ENCODE measurements at places on chromosomes 2 and 18.

DNA sequence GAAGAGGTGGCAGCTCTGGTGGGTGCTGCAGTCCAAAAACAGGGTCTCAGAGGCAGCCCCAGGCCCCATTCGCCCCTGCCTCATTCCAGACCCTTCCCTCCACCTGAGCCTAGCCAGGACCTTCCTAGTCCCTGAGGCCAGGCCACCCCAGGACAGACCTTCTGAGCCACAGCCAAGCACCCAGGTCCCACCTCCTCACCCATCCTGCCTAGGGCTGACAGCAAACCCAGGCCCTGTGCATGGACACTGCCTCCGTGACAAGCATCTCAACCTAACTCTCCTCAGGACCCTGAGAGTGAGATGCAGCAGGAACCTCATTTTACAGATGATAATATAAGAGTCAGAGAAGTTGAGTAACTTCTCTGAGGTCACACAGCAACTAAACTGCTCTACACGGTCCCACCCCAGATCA is 15.5 kb downstream of the ADRA2B start:
- DNase-seq, result no peak

DNA sequence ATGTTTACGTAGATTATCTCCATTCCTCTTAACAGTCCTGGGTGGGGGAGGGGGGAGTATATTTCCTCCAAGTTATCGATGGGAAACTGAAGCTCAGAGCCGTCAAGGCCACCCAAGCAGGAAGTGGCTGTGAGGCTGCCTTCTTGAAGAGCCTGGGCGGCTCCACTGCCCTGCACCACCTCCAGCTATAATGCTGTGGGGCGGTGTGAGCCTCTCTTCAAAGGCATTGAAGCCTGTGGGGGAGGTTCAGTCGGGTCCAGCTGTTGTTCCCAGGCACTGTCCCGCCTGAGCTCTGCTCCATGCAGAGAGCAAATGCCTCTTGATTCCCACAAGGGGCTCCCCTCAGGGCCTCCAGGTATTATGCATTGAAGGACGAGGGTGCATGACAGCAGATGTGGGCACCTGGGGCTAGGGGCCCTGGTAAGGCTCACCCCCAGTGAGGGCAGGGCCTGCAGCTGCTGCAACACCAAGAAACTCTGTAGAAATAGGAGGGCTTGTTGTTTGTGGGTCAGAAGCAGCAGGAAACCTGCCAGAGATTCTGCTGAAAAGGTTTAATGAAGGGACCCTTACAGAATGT is 29.5 kb upstream of the LAPTM4A start:
- DNase-seq, result no peak

DNA sequence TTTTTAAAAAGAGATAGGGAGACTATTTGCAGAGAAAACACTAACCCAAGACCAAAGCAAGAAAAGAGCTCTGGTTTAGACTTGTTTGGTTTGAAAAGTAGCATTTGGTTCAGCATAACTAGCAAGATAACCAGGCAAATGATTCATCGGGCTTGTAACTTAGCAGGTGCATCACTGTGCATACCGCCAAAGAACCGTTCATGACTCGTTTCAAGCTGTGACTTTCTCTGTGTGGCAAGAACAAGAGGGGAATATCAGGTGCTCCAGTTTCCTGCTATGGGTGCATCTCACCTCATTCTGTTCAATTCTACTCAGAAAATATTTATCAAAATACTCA is 244.9 kb downstream of the ETAA1 start:
- DNase-seq, result peak; percentile 27

DNA sequence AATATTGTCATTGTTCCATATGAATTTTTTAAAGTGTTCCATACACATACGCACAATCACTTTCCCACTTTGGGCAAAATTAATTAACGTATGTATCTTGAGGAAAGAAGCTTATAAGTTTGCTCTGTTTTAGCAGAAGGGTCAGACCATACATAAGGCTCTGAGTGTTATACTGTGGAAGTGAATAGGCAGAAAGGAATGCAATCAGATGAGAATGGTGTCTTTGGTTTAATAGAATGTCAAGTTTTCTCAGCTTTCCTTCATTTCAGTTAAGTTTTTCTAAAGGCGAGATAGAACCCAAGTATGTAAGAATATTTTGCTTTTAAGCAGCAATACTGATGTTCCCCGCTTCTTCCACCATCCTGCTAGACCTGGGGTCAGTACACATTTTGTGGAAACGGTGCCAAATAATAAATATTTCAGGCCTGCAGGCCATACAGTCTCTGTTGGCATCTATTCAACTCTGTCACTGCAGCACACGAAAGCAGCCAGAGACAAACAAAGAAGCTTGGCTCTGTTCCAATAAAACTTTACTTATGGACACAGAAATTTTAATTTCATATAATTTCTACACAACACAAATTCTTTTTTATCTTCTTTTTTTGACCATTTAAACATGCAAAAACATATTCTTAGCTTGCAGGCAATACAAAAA is 100.6 kb downstream of the UPP2 start:
- DNase-seq, result no peak

DNA sequence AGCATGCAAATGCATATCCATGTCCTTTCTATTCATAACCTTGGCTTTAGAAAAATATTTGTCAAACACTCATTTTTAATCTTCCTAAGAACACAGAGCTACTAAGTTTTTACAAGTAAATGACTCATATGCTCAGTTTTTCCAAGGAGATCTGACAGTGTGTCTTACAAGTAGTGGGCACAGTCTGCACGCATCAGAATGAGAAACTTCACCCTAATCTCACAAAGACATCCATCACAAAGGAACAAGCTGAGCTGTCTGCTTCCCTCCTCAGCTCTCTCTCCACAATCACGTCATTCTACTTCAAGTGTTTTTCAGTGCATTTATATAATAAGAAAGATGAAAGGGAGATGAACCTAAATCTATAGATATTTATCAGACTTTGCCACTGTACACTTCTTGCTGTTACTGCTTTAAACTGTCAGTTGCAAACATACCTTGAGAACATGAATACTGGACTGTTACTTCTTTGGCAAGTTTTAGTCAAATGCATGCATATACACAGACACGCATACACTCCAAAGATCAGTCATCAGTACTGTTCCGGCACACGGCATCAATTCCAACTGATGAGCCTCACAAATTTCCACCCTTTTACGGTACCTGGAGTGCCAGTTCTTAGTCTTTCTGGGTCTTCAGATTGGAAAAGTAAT is 75.7 kb downstream of the RBMS1 start:
- peak; percentile 94 for DNase-seq

- no peak for DNase-seq
These were observed 38.2 kb downstream of the SESTD1 start for GRCh38 chr2:179226203-179226960.

GRCh38 chr2:19256121-19256601 is 102.3 kb downstream of the OSR1 start:
- DNase-seq, result peak; percentile 99

DNA sequence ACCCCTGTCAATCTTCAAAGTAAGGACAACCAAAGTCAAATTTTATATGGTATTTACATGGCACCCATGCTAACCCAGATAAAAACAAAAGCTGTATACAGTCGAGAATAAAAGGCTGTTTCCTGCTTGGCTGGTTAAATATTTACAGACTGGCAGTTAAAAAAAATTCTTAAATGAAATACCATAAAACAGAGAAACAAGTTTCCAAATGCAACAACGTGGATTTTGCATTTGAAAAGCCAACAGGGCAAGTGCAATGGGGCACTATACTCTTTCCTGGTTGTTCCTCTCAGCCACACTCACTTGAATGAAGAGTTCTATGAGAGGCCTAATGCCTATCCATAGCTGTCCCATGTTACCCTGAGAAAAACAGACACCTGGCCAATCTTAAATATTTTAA is 6.1 kb upstream of the NR4A2 start:
- DNase-seq, result no peak

DNA sequence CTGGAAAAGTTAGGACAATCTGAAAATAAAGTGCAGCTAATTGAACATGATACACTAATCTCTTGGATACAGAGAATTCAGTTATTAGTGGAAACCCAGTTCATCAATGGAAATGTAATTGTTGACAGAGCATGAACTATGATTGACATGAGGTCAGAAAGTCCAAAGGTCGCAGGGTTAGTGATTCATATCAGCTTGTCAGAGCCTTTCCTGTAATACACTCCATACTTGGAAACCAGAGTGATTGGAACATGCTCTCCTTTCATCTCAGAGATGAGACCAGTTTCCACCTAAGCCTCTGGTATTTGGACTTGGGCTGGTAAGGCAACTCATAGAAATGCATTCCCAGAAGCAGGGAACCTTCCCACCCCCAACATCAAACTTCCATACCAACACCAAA is 8.5 kb upstream of the NCKAP5 start:
- no peak for DNase-seq

GRCh38 chr2:96245609-96246390 is 20.0 kb downstream of the TMEM127 start:
- peak; percentile 71 for DNase-seq

DNA sequence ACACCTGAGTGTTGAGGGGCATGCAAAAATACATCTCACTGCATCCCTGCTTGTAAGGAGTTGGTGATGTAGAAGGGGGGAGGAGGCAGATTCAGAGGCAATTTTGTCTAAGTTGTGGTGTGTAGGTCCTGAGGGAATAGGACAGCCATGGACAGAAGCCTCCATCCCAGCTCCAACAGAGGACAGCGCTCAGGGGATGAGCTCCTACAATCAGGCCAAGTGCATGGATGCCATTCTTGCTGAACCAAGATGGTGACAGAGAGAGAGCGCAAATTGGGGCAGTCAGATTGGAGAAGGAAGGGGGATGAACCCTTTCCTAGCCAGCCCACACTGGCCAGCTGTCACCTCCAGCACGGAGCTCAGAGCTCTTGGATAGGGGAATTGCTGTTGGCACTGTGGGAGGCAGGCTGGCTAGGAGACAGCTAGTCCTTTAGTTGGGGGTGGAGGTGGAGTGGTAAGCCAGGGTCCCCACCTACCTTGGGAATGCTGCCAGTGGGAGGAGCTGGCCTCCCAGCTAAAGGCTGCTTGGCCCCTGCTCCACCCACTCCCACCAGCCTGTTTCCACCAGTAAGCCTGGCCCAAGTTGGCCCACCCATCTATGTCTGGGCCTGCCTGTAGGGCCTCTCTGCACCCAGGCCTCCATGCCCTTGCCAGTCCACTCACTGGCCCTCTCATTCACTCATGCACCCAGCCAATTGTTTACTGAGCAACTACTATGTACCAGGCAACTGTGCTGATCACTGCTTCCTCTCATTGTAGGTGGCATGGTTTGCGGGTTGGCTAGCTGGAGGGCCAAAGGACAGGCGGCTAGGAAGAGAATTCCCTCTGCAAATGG is 2.5 kb upstream of the PER2 start:
- DNase-seq, result no peak

DNA sequence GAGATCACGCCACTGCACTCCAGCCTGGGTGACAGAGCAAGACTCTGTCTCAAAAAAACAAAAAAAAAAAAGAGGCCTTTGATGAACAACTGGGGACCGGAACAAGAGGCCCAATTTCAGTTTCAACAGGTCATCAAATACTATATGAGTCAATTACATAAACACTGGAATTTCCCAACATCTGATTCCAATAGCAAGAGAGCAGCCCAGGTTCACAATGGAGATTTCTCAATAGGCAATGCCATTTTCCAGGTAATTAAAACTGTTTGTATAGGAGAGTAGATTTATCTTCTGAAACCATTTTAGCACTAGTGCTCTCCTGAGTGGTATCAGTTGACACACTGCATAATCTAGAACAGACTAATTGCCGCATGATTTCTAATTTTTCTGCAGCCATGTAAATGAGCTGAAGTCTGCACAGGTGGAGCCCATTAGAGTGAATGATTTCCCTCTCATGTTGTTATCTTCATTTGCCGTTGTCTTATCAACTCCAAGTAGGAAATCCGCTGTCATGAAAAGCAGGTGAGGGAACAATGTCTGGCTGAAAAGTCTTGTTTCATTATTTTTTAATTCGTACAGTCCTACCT is 264.1 kb upstream of the MEIS1 start:
- DNase-seq, result no peak

DNA sequence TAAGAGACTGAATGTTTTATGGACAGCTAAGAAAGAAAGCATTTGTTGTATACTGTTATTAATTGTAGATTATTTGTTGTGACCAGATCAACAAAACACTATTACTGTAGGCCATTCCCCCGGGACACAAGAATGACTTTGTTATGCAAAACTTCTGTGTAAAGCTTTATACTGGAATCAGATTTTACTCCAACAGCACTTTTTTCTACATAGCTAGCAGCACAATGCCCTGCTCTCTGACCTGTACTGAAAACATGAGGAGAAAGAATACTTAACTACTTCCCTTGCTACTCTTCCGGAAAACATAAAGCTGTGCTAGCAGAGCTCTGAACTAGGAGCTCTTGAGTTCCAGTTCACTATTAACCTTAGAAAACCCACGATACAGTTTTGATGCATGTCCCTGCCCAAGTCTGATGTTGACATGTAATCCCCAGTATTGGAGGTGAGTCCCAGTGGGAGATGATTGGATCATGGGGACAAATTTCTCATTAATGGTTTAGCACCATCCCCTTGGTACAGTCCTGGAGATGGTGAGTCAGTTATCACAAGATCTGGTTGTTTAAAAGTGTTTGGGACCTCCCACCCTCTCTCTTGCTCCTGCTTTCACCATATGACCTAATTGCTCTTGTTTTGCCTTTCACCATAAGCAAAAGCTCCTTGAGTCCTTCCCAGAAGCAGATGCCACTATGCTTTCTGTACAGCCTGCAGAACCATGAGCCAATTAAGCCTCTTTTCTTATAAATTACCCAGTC is 601.1 kb upstream of the PIK3C3 start:
- no peak for DNase-seq

GRCh38 chr2:28821295-28821958 is 10.8 kb downstream of the SPDYA start:
- peak; percentile 72 for DNase-seq

DNA sequence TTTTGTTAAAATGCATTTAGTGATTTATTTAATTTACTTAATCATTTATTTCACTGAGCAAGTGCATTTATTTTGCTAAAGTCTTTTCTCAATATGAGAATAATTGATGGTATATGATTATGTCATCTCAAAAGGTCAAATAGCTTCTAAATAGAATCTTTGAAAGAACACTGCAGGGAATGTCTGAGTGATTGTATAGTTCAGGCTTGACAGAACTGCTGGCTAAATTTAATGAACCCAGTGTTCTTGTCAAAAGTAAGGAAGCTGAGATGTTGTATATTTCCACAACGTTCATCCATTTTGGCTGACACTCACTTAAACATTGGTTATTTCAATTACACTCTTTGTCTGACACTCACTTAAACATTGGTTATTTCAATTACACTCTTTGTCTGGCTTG is 39.3 kb upstream of the CDH7 start:
- no peak for DNase-seq

- no peak for DNase-seq
These were observed 174.5 kb downstream of the LAMA1 start for GRCh38 chr18:6943143-6943542.

DNA sequence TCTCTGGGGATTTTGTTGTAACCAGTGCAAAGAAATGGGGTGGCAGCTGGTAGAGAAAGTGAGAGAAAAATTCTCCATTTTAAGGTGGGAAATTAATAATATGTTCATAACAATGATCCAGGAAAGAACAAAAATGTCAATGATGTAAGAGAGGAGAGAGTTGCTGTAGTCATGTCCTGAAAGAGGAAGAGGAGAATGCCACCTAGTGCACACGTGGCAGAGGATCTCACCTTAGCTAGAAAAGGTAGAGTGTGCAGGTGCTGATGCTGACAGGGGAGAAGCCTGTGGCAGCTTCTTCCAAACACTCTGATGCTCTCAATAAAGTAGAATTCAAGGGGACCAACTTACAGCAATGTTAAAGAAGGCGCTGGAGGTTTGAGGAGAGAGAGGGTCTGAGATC is 282.9 kb upstream of the PKDCC start:
- no peak for DNase-seq

Measured in fibroblast of mammary gland (primary cell).